ENCODE measurements at places on chromosomes 2 and 18.
A peak's percentile ranks its signal among the peaks of the same experiment; 100 is the strongest.

DNA sequence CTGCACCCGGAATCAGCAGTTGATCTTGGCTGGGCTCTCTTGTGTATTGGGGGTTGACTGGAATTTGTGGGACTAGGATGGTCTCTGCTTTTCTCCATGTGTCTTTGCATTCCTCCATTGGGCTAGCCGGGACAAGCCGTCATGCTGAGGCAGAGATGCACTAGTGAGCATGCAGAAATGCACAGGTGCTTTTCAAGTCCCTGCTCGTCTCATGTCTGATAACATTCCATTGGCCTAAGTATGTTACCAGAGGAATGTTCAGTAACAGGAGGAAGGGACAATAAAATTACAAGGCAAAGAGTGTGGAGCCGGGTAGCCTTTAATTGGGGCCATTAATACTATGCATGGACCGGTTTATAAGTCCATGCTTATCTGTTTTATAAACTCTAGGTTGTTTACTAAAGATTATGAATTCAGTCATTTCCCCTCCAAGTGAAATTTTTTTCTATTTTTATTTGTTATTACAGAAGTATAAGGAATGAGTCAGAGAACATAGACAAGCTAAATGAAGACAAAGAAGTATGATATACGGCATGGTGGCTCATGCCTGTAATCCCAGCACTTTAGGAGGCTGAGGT, 24.4 kb upstream of the AAK1 start:
- DNase-seq: no peak

DNA sequence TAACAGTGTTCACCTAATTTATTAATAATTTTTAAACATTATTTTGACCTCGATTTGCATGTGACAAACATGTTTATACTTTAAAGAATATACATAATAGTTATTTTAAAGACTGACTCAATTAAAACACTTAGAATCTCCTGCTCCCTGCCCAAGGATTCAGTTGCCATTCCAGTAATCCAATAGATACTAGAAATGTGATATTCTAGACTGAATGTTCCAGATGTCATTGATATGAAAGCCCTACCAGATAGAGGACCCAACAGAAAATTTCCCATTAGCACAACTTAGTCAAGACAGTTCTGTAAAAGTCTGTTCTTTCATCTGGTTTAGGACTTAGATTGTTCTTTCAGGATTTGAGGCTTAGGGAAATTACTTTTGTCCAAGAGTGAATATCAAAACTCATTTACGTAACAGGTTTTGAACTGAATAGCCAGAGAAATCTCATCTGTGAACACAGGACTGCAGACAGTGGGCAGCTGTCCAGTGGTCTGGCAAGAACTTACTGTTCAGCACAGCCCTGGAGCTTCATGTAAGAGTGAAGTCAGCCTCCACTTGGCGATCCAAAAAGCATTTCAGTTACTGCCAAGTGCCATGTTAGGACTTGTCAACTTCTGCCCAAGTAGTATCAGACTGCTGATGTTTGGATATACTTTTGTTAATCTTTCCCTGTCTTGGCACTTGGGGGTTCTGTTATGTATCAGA, 77.5 kb downstream of the OSBPL6 start:
- DNase-seq: no peak

GRCh38 chr18:11419338-11419737, 190.1 kb upstream of the SLC35G4 start:
- no peak for DNase-seq

DNA sequence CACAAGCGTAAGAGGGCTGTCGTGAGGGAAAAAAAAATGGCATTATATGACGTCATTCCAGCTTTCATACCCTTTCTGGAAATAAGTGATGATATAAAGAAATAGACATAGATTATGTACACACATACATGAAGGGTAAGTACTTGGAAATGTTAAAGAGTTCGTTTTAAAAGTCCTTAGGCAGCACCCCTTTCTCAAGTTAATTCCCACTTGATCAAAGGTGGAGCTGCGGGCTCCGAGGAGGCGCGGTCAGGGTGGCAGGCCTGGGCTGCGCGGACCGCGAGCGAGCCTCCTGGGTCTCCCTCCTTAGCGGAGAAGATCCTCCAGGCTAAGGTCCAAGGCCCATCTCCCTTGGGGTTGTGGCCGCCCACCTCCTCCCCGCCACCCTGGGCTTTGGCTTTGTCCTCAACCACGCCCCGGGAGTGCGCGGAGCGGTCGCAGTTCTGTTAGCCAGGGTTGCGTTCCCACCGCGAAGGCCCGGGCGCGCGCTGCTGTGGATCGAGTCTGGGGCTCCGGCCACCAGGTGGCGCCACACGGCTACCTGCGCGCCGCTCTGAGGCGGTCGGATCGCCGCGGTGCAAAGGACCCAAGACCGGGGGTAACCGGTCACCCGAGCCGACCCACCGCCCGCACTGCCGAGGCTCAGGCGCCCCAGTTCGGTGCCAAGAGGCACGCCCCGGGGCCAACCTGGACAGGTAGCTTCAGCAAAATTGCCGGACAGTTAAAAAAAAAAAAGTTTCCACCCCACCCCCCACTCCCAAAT, 66.8 kb downstream of the HNRNPLL start:
- DNase-seq: peak; percentile 75

DNA sequence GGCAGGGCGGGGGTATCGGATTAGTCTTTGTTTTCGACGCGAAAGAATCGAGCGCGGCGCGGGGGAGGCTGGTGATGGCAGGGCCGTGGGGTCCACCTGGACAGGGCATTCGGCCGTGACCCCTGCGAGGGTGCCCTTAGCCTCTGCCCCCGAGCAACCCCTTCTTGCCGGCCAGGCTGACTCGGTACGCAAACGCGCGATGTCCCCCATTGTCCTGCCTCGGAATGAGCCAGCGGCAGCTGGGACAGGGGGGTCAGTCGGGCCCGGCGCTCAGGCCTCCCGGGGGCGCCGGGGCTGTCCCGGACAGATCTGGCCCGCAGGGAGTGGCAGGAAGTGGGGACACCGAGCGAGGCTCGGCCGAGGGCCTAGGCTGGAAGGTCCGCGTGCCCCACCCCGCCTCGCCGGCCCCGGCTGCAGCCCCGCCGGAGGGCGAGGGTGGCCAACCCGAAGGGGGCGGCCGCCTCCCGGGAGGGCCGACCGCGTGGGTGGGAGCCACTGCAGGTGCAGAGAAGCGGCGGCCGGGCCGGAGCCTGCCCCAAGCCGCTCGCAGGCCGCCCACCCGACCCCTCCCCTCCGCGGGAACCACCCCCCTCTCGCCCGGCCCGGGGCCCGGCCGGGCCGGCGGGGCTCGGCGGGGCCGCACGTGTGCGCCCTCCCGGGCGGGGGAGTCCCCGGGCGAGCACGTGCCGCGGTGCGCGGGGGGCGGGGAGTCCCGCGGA, at the start of gene TET3:
TSS of gene TET3 (plus strand) at position 708 of the 719 bp plus-strand sequence. CDS start 1,494 bp downstream, outside the sequence.
- DNase-seq: peak; percentile 82

- DNase-seq: no peak
Measured at GRCh38 chr2:236827997-236828396, 257.7 kb upstream of the COPS8 start.

DNA sequence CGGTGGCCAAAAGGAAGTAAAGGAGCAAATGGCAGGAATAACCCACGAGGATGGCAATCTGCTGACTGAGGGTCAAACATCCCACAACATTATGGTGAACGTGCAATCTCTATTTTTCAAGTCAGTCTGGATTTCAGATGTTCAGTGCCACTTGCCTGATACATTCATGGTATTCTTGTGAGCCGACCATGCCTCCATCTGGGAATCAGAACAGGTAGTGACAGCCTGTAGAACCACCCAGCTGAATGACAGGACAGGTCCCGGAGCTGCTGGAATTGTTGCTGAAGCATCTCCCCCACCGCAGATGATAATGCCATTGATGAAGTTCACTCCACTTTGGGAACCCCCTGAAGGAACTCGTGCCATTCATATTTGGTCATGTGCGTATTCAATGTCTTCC, 123.2 kb downstream of the CAPN13 start:
- no peak for DNase-seq

- DNase-seq: no peak
Measured at GRCh38 chr2:46303822-46304221, 6.6 kb downstream of the EPAS1 start.

- no peak for DNase-seq
Measured at GRCh38 chr2:113675875-113676274, 48.8 kb downstream of the RABL2A start.

GRCh38 chr2:60552078-60552850, 1.2 kb downstream of the BCL11A start:
- DNase-seq: peak; percentile 57

- DNase-seq: no peak
Measured at GRCh38 chr2:136049991-136050920, 64.8 kb upstream of the DARS1 start.

DNA sequence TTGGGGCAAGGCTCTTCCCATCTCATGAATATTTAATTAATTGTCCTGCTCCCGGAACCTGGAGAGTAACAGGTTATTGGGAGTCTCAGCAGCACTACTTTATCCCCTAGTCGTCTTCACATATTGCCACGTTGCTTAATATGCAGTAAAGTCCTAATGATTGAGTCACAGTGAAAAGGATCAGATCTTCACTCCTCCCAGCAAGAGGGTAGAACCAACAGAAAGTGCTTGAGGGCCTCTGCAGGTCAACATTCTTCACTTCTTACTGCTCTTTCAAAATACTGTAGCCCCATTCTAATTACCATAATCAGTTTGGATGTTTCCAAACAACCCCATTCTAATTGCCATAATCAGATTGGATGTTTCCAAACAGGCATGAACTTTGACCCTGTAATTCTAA, 801.0 kb downstream of the LRRTM4 start:
- DNase-seq: no peak

DNA sequence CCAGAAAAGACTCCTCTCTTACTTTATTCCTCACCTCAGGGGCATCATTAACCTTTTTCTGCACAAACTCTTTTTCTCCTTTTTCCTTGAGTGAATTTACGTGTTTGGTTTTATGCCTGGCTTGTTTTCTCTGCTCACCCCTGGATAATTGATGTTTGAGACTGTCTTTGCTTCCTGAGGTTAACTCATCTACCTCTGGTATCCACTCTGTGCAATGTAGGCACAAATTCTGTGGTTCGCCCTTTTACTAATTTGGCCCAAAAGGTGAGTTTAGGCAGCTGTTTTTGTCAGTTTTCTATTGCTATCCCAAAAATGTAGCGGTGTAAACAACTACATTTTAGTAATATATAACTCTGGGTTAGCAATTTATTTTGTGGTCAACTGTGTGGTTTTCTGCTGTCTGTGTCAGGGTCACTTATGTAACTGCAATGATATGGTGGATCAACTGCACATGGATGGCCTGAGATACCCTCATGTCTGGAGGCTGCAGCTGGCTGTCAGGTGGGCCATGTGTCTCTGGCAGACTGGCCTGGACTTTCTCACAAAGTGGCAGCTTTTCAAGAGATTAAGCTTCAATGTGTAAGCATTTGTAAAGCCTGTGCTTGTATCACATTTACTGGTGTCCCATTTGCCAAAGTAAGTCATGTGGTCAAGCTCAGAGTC, 329.7 kb downstream of the FSIP2 start:
- DNase-seq: no peak

DNA sequence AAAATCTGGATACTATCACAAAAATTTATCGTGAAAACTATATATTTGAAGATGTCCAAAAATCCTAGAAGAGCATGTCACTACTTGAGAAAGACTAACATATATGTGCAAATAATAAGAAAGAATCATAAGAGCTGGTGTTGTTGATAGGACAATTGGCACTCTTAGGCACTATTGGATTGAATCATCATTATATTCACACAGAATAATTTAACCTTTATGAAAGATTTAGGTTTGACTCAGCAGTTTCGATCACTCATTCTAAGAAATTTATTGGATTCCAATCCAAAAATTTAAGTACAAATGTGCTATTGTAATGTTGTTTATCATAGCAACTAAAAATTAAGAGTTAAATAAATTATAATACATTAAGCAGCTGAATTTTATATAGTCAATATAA, 503.6 kb downstream of the SPAG16 start:
- no peak for DNase-seq

DNA sequence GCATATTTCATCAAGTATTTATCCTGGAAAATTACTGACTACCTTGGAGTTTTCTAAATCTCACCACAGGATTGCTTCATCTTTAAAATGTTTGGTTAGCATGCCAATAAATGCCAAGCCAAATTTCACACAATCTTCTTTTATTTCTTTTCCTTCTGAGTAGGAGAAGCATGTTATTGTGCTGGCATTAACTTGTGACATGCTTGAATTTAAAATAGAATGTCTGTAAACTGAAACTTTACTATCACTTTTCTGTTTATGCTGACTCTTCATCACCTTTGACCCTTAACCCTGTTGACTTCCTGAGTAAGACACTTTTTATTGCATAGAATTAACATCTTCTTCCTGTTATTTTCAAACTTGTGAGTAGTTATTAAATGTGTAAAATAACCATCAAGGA, 56.2 kb upstream of the LRRTM4 start:
- DNase-seq: no peak

GRCh38 chr18:9738266-9738969, 30.3 kb downstream of the RAB31 start:
- no peak for DNase-seq

DNA sequence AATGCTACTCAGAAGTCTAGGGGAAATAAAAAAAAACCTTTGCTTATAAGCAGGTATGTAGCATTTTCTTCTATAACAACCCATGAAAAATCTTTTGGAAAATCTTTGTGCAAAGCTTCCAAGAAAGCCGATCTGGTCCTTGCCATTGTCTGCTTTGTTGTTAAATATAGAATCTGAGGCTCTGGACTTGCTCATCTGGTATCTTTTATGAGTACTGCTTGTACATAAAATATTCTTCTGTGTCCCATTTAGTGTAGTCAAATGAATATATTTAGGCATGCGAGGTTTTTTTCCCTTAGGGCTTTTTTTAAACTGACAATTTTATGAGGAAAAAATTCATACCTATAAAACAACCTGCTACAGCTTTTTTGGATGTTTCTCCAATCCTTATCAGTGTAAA, 45.0 kb upstream of the RMND5A start:
- DNase-seq: no peak

DNA sequence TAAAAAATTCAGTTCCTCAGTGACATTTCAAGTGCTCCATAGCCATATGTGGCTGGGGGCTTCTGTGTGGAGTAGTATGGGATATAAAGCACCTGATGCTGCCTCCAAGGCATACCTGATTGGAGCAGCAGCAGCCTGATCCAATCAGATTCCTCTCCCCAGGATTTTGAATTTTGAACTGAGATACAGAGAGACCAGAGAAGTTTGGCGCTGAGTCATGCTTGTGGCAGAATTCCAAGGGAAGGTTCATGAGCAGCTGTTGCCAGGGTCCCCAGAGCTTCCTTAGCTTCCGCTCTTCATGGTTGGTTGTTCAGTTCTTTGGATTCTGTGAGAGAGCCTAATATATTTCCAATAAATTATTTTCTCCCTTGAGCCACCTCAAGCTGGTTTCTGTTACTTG, 29.0 kb upstream of the CFAP36 start:
- DNase-seq: no peak

GRCh38 chr18:43919551-43919950, 642.3 kb upstream of the SYT4 start:
- DNase-seq: no peak

GRCh38 chr2:166410828-166411472, 35.2 kb upstream of the SCN9A start:
- no peak for DNase-seq

GRCh38 chr2:157440404-157441071, 3.4 kb downstream of the CYTIP start:
- DNase-seq: no peak

GRCh38 chr2:172106108-172106961, 3.6 kb upstream of the DLX2 start:
- DNase-seq: no peak

GRCh38 chr2:35852-36251, 10.5 kb downstream of the FAM110C start:
- no peak for DNase-seq
